CD4-positive, CD25-positive, alpha-beta regulatory T cell (primary cell): ENCODE measurements at places on chromosomes 1 and 21.

DNA sequence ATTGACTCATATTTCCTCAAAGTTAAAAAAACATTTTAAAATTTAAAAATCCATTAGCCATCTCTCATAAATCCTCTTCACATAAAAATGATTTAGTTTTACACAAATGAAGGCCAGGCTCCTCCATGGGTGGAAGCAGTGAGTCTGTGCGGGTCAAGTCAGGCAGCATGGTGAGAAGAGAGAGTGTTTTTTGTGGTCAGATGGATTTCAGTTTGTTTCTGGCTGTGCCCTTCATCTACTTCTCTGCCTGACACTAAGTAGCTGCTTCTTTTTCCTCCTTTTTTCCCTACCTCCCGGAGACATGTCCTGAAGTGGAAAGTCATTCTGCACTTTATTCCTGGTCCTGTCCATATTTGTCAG lies 10.3 kb downstream of the PLA2G4A start:
- no peak for DNase-seq

GRCh38 chr1:176177764-176178163 lies 29.3 kb downstream of the COP1 start:
- DNase-seq = peak; percentile 24

GRCh38 chr1:34645109-34645688 lies 109.6 kb upstream of the GJB5 start:
- DNase-seq = no peak

DNA sequence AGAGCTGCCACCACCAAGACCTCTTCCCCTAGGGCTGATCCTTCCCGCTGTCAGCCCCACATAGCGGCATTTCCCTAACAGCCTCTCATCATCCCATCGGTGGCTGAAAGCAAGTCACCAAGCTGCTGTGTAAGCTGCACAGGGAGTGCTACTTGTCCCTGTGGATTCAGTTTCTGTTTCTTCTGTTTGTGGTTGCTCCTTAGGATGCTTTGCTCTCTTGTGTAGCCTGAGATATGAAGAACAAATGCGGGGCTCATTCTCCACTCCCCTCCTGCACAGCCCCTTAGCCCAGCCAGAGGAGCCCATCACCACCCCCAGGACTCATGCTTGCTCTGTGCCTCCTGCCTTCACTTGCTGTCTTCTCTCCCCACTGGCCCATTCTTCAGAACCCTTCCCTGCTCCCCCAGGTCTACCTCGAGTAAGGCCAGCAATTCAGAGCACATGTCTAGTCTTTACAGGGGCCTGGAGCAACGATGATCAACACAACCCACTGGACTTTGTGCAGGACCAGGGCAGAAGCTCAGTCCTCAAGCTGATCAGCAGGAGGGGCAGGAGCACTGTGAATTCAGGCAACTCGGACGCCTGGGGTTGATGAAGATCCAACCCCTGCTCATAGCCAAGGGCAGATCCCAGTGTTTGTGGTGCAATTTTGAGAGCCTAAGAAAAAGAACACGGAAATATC lies 82.6 kb upstream of the GALNT2 start:
- DNase-seq = no peak

GRCh38 chr1:39969048-39969447 lies 14.1 kb downstream of the MFSD2A start:
- no peak for DNase-seq

DNA sequence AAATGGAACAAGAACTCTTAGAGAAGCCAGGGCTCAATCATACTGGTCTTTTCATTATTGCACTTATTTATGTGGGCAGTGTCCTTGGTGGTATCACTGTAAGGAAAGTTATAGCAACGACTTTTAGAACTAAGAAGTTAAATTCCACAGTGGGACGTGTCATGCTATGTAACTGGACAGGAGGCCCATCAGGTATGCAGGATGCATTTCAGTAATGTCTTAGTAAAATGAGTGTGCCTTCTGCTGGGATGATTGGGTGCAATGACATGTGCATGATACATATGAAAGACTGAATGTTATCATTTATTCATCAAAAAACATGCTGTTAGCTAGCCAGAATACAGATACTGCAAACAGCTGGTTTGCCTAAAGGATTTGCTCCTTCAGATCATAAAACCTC lies 6.9 kb upstream of the ATP1B1 start:
- no peak for DNase-seq

DNA sequence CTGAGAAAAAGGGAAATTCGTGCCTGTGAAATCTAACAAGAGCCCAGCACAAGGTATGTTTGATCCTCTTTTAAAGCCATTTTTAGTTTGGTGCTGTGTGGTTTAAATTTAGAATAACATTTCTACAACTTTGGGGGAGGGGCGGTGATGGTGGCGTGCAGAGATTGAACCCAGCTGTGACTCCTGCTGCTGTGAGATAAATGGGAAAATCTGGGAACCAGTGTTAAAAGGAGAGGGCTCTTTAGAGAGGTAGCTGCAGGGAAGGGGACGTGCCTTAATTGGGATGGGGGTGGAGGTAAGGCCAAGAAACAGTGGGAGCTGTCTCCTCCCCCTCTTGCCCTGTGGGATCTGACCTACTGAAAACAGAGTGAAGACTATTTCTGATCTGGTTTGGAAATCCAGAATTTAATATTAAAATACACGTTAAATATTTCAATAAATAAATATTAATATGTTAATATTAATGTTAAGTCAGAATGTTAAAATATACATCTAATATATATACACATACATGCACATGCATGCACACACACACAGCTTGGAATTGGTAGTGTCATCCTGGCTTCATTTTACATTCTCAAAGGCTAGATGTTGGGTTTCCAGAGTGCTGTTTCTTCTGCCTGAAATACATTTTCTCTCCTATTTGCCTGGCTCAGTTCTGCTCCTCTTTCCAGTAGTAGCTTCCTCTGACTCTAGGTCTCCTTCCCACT lies 30.1 kb upstream of the DNAJC6 start:
- DNase-seq = no peak

- DNase-seq = no peak
Measured at GRCh38 chr1:150477733-150478132, 9.5 kb upstream of the TARS2 start.

GRCh38 chr21:32955311-32956060 lies 70.2 kb upstream of the OLIG2 start:
- no peak for DNase-seq

DNA sequence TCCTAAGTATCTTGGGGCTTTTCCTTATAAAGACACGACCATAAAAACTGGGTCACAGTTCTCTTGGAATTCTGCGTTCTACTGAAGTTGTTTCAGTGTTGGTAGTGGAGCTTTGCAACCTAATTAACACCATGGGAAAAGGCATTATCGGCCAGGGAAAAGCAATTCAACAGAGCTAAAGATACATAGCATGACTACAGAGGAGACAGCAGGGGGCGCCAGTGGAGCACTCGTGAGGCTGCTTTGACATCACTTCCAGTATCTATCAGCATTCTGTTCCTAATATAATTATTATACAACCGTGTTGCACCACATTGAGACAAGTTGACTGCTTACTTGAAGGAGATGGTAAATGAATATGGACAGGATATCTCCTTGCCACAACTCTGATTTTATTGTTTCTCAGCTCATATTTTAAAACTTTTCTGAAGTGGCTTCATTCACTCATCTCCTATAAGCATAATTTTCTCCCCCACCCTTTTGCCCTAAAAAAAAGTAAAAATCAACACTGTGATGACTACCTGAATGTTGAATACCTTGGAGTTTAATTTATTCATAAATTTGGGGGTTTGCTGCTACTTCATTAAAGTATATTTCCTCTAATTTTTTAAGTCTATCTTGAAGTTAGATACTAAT lies 39.4 kb downstream of the ZP4 start:
- no peak for DNase-seq

GRCh38 chr1:167938080-167938636 lies 1.3 kb upstream of the MPC2 start:
- DNase-seq = no peak

DNA sequence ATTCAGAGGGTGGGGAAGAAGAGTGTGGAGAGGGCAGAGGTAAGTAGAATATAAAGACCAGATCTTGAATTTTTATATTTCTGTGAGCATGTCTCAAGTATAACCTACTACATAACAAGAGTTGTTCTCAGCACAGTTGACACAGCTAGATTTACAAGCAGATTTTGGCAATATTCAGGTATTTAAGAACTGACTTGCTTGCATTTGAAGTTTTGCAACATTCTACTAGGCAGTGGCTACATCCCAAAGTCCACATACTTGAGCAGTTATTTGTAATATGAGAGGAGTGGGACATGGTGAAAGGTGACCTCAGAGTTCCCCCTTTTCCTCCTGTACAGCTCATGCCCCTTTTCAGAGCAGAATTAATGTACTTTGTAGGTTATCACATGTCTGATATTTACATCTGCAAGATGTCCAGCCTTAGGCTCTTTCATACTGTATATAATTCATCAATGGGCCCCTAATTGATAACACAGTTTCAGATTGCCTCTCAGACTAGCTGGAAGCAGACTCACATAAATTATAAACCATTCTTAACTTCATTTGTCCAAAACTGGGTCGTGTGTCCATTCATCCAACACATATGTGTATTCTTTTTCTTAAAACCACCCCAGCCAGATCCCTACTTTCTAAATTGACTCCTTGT lies 136.7 kb upstream of the RAVER2 start:
- DNase-seq = no peak

DNA sequence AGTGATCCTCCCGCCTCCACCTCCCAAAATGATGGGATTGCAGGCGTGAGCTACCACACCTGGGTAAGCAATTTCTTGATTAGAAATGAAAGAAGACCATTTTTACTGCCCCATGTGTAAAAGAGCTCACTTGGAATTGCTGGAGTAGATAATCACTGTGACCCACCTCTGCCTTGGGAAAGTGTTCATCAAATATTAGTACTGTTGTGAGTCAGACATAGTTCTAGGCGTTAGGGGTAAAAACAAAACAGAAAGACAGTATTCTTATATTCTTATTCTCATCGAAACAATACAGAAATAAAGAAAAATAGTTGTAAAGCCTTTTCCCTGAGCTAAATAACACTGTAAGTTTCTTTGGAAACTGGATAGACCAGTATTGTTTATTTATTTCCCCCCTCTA lies 36.2 kb downstream of the CELF3 start:
- no peak for DNase-seq

GRCh38 chr1:165403835-165404482 lies 41.0 kb downstream of the RXRG start:
- DNase-seq = peak; percentile 39

GRCh38 chr1:5921129-5921528 lies 71.1 kb downstream of the NPHP4 start:
- no peak for DNase-seq

DNA sequence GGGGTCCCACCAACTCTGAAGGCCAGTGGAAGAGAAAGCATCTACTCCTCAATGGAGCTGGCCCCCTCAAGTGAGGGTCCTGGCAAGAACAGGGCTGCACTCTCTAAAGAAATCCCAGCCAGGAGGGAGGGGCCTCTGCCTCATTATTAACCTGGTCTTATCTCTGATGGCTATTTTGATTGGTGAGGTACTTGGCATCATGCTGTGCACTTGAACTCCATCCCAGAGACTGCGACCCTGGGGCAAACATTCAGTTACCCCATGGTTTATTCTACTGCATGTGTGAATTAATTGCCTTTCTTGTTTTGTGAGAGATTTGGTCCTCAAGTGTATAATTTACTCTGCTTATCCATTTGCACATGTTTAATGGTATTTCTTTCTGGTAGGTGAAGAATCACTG lies 55.0 kb upstream of the ETV3 start:
- no peak for DNase-seq

DNA sequence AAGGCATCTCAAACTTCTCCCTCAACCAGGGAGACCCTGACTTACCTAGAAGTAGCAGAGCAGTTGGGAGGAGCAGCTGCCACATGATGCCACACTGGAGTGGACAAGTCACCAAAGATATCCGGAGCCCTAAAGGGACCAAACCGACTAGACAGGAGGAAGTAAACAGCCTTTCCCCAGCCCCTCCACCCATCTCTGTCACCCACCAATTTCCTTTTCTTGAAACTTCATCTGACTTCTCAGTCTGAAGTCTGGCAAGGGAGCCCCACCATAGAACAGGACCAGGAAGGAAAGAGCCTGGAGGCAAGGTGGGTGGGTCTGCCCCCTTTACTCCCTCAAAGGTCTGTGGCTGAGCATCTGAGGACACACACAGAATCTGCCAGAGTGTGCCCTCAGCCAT lies at the start of gene FCGR3A:
FCGR3A (minus strand) TSS at position 167 of the 400 bp plus-strand sequence; CDS start at position 85, 82 bp downstream.
- no peak for DNase-seq

DNA sequence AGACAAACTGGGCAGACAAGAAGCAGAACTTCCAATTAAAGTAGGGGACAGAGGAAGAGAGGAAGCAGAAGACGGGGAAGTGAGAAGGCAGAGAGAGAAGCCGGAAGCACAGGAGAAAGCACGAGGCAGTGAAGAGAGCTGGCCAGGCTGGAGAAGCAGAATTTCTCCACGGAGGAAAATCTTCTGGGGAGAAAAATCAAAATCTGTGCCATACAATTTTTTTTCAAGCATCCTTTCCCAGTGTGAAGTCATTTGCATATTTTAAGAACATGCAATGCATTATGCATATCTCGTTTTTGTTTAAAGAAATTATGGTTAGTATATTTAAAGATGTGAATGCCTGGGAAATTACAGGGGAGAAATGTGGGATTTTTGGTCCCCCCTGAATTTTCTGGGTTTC lies 7.3 kb upstream of the CAMK2N1 start:
- DNase-seq = no peak

DNA sequence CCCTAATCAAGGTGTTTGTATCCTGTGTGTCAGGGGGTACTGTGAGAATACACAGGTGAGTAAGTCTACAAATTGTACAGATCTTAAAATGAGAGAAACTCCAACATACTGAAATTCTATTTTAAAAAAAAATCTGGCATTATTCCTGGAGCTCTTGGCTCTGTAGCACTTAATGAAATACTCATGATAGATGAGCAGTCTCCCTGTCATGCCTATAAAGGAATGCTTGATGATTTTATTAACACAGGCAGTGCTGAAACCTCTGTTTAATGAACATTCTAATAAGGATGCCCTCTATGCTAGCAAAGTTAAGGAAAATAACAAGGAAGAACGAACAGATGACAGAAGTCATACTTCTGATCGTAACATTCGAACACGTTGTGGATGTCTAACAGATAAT lies 233.9 kb upstream of the NEGR1 start:
- no peak for DNase-seq

GRCh38 chr1:225548140-225548857 lies 104.6 kb downstream of the ENAH start:
- DNase-seq = no peak

DNA sequence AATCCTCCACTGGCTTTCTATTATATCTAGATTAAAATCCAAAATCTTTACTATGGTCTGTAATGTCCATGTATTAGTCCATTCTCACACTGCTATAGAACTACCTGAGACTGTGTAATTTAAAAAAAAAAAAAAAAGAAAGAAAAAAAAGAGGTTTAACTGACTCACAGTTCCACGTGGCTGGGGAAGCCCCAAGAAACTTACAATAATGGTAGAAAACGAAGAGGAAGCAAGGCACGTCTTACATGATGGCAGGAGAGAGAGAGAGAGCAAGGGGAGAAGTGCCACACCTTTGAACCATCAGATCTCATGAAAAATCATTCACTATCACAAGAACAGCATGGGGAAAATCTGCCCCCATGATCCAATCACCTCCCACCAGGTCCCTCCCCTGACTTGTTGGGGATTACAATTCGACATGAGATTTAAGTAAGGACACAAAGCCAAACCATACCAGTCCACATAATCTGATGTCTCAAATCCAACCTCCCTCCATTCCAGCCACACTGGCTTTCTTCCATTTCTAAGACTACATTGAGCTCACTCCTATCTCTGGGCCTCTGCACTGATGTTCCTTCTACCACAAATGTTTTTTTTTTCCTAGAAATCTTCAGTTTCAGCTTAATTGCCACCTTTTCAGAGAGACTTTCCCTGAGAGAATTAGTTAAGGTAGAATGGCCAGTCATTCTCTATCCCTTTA lies 92.4 kb downstream of the EIF4G3 start:
- no peak for DNase-seq
